ENCODE measurements at places on chromosomes 7 and 10.

- DNase-seq, result no peak
Observed at GRCh38 chr7:137757146-137757925, 89.4 kb downstream of the DGKI start.

GRCh38 chr10:895324-895723, 36.2 kb downstream of the LARP4B start:
- no peak for DNase-seq

DNA sequence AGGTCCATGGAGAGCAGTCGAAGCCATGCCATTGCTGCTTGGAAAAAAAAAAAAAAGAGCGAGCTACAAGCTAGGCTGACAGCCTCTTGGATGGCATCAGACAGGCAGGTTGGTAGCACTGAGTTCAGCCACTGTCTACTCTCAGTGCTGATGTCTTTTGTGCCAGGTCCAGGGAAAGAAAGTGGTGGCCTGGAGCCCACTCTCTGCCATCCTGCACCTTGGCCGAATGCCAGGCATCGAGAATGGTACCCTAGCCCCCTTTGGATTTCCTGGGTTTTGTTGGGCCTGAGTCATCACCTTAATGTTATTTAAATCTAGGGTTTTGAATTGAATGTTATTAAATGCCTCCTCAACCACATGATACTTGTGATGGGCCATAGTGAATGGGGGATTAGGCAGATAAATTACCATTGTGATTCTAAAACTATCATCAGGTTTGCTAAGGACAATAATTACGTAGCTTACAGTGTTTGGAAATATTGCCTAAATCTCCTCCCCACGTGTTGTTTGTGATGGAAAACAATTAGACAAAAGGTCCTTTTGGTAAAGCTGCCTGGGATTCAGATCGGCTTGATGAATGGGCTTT, 195.7 kb upstream of the GPR26 start:
- DNase-seq, result no peak

DNA sequence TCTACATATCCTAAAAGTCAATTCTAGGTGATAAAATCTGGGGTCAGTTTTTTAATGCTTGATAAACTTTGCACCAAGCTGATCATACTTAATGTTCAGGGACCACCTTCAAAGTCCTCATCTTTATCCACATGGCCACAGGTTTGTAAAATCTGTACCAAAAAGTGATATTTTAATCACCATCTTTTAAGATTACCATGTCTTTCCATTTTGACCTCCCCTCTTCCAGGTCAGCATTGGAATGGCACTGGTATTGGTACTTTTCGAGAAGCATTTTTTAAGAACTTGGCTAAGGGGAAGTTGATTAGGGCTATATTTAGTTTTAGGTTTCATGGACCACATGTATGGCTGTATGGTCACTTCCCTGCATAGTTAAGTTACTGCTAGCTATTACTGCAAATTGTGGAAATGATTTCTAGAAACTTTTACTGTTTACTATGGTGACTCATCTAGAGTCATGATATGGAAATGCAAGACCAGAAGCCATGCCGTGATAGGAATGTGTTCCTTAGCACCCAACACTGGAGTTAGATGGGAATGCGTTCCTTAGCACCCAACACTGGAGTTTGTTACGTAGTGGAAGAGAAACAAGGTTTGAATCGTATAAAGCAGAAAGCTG, 50.8 kb upstream of the ABLIM1 start:
- DNase-seq, result no peak

All from activated CD4-positive, alpha-beta T cell treated with anti-CD3 and anti-CD28 coated beads, Interleukin-2, amount 50 U/mL, for 4 hours (primary cell).